ENCODE measurements at places on chromosomes 1 and 21.
A peak's percentile ranks its signal among the peaks of the same experiment; 100 is the strongest.

DNA sequence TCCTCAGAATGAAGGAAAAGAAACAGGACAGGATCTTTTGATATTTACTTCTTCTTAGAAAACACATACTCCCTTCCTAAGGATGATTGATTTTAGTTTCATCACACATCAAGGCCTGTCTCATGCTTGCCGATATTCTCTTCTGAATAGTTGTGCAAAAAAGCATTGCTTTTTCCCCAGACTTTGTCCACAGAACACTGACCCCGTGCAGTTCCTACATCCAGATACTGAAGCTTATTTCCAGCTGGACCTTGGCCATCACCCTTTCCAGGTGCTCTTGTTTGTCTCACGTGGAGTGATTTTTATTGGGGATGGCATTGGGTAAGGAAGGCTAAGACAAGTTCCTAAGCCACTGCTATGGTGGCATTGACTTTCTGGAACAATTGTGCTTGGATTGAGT, 197.3 kb upstream of the HOOK1 start:
- no peak for DNase-seq

GRCh38 chr1:39688706-39689105, 2.5 kb downstream of the HPCAL4 start:
- DNase-seq: no peak

DNA sequence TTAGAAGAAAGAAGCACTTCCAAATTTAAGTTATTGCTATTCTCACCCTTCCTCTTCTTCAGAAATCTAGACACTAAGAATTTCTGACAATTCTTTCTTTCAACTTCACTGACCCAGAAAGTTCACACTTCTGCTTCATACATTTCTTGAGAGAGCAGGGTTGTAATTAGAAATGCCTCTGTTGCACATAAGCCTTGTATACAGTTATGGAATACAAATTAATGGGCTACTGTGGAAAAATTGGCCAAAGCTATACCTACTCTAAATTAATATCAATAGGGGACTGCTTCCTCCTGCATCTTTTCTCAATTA, 1.5 kb downstream of the TNFSF18 start:
- no peak for DNase-seq

GRCh38 chr21:35025206-35026152, 23.6 kb downstream of the RUNX1 start:
- DNase-seq: no peak

GRCh38 chr21:41816583-41817165, 49.8 kb upstream of the RIPK4 start:
- peak; percentile 76 for DNase-seq

DNA sequence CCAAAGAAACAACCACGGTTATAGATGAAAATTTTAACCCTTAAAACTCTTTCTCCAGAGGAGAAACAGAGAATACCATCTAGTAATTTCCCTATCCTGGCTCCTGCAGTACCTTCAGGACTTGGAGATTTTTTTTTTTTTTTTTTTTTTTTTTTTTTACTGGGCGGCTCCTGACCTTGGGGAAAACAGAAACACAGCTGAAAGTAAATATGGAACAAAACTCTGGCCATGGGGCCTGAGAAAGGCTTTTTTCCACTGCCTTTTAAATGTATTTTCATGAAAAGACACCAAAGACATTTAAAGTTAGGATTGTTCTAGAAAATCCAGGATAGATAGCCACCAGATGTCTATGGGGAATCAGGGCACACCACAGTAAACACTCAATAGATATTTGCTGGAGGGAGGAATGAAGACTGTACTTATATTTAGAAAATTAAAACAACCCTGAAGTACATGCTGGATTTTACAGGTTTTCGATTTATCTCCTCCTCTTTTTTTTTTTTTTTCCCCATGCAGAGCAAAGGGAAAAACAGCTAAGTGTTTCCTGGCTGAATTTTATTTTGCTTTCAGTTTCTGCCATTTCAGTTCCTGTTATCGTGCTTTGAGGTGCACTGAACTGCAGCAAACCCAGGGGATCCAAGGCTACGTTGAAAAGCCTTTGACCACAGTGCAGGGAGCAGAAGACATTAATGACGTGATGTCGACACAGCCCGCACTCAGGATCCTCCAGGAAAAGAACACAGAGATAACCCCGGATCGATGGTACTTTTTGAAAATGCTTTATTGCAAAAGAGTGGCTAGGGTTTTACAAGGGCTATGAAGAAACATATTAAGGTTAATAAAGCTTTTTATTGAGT, 35.7 kb upstream of the CNN3 start:
- DNase-seq: peak; percentile 17

- no peak for DNase-seq
Observed at GRCh38 chr1:198128533-198128932, 28.3 kb upstream of the NEK7 start.

GRCh38 chr1:220843481-220844011, 35.7 kb upstream of the HLX start:
- DNase-seq: no peak

GRCh38 chr21:21828130-21828529, 829.9 kb downstream of the NCAM2 start:
- DNase-seq: no peak

DNA sequence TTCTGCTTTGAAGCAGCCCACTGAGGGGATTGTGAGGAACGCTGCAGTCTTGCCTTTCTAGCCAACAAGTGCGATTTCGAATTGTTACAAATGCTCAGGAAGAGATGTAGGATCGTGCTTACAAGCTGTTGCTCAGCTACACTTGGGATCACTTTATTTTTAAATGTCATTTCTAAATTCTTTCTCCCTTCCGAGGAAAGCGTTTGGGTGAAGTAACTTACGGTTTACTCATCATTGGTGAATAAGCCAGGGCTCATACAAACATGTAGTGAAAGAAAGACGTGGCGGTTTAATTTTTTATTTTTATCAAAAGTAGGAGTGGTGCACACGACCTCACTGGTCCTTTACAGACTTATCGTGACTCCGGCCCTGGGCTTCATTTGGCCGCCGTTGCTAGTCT, 386.6 kb downstream of the KIF26B start:
- DNase-seq: no peak

- DNase-seq: no peak
Observed at GRCh38 chr1:25023826-25024225, 93.8 kb upstream of the RUNX3 start.

- DNase-seq: no peak
Observed at GRCh38 chr1:53735261-53735660, 3.7 kb downstream of the GLIS1 start.

DNA sequence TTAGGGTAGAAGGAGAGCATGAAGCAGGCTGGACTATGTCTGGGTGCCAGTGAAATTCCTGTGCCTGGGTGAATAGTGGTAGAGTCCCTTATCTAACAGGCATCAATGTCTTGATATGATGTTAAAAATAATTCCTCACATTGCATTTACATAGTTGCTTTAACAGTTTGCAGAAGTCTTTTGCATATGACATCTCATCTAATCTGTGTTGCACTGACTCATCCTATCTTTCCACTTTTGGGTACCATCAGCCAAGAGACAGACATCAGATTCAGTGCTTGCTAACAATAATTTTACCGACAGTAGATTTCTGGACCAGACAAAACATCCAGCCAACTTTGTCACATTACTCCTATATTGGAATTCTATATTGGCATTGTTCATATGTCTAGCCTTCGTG, 92.5 kb downstream of the WDR64 start:
- DNase-seq: no peak

DNA sequence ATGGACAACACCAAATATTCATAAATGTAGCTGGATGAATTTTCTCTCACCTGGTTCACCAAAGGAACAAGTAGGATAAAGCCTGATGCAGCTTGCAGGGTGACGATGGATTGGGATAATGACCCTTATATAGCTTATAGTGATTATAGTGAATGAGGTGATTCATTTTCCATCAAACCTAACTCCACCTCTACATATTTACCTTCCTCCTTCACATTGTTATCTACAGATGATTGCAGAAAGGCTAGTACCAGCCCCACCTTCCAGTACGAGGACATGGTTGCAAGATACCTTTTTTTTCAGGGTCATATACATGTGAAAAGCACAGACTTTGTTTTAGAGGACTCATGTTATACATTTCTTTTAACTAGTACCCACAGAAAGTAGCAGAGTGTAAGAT, at the start of gene FLG2:
TSS of gene FLG2 (minus strand) at position 101 of the 400 bp plus-strand sequence. CDS start 1,122 bp downstream, outside the sequence.
- DNase-seq: no peak

DNA sequence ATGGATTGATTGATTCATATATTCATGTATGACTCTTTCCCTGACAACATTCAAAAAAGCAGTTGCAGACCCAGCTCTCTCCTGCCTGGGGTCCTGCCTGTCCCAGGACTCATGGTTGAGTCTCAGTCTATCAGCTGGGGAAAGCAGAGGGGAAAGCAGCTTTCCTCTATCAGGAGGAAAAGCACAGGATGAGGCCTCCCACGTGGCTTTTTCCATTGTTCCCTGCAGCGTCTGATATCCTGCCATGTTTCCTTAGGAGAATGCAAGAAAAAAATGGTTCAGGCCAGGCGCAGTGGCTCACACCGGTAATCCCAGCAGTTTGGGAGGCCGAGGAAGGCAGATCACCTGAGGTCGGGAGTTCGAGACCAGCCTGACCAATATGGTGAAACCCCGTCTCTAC, 133.0 kb upstream of the VAMP3 start:
- no peak for DNase-seq

DNA sequence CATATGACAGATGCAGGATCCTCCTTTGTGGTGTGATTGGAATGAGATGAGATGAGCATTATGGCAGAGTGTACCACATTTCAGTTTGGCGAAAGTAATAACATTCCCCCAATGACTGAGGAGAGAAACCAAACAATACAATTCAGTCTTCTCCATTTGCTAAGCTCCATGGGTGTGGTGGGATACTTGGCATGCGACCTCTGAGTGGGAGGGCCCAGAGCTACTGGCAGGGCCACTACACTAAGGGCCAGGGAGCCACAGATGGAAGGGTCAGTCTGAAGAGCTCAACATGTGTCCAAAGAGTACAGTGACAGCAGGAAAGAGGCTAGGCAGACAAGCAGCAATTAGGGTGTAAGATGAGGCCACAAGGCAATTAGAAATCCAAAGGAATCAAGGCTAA, 23.8 kb upstream of the PAXBP1 start:
- DNase-seq: no peak

DNA sequence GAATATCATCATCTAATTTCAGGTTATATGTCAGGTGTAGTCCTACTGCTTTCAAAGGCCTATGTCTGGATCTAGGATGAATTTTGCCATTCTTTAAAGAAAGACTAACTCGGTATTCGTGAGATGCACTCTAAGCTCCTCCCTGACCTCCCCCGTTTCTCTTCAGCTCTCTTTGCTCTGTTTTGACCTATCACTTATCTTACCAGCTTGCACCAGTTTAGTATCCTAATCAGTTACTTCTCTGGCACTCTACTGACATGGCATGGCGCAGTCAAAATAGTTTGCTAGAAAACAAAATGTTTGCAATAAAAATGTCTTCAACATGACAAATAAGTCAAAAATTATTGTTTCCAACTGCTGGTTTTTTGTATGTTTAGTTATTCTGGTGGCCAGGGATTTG, 8.4 kb upstream of the SLC16A1 start:
- no peak for DNase-seq

GRCh38 chr1:83796409-83796808, 202.5 kb downstream of the TTLL7 start:
- no peak for DNase-seq

DNA sequence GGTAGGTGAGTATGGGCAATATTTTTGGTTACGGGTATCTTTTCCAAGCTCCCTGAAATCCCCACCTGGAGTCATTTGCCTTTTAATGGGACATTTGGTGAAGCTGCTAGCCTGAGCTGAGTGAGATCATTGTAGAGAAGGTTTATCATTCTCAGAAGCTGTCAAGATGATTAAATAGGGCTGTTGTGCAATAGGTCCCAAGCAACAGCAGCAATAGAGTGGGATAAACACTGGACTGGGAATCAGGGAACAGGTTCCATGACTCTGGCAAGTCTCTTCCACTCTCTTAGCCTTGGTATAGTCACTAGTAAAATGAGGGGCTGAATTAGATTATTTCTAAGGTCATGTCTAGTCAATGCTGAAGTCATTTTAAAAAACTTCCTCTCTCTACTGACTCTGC, 30.3 kb upstream of the FAM78B start:
- DNase-seq: no peak

GRCh38 chr1:179599623-179600249, 8.1 kb downstream of the TDRD5 start:
- no peak for DNase-seq

- no peak for DNase-seq
Observed at GRCh38 chr1:199489594-199489993, 537.9 kb upstream of the NR5A2 start.

DNA sequence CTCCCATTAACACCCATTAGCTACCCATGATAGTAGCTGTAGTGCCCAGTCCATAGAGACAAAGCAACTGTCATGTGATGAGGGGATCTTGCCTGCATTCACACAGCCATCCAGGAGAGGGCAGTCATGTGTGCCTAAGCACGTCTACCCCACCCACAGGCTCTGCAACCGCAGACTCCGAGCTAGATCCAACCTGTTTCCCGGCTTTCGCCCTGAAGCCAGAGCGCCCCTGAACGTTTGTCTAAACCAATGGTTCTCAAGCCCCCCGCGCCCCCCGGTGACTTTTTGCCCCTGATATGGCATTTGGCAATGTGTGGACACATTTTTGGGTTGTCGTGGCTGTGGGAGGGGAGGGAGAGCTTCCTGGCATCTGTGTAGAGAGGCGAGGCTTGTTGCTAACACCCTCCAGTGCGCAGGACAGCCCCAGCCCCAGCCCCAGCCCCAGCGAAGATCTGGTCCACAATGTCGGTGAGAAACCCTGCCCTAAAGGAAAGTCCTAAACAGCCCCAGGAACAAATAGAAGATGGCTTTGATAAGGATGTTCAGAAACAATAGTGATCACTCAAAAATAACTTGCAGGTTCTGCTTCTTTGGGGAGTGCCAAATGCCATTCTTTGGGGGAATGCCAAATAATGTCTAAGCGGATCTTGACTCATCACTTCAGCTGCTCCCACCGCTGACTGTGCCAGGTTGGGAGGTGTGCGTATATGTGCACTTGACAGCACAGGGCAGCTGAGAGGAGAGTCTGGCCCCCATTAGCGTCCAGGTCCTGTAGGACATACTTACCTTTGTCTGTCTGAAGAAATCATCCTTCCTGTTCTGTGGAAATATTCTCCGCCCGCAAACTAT, 34.5 kb downstream of the SLC44A3 start:
- DNase-seq: peak; percentile 69

DNA sequence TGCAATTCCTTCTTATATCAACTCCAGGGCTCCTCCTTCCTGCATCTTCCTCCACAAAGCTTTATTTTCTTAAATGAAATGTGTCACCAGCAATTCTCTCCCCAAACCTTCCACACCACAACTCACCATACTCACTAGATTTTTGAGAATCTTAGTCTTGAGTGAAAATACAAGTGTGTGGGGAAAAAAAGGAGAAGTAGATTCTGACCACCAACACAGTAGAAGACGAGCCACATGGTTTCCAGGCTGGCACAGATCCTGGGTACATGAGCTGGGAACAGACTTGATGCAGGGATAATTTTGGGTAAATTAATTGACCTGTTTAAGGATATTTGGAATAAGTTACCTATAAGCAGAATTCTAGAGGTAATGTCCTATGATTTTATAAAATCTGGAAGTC, 72.8 kb upstream of the KCNJ15 start:
- no peak for DNase-seq

DNA sequence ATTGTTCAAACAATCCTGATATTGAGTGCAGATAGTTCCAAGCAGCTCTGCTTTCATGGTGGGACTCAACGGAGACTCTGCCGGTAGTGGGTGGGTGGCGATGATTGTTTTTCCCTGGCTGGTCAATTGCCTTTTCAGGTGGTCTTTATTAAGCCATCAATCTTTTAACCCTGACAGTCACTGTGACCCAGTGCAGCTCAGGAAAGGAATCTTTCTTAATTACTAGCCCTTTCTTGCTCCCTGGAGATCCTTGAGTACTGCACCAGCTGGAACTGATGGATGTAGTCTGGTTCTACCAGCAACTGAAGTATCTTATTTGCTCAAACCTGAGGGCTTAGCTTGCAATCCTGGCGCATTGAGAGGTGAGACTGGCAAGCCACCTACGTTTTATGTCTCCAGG, 196.4 kb downstream of the PLPP3 start:
- DNase-seq: no peak
